ENCODE measurements at places on chromosomes 12 and 14.

DNA sequence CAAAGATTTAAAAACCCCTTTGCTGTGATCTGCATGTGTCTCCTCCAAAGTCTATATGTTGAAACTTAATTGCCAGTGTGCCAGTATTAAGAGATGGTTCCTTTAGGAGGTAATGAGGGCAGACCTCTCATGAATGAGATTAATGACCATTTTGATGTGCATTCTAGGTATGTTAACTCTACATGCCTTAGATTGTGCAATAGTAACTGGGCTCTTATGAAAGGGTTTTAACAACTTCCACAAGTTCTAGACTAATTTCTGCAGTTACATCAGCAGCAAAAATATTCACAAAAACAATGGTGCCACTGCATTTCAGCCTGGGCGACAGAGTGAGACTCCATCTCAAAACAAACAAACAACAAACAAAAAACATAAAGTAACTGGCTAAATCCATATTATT, 3.8 kb upstream of the TAS2R10 start:
- DNase-seq, result no peak

- DNase-seq, result no peak
Observed at GRCh38 chr12:66596199-66596598, 82.7 kb downstream of the GRIP1 start.

- DNase-seq, result no peak
Observed at GRCh38 chr12:6780573-6780972, 8.3 kb downstream of the LAG3 start.

GRCh38 chr12:1688086-1688710, 2.7 kb upstream of the ADIPOR2 start:
- DNase-seq, result no peak

Measured in NCI-H526 treated with DMSO at 0.1 percent for 48 hours (cell line).